ENCODE measurements at places on chromosomes 2 and 18.

GRCh38 chr2:27884601-27885000, 5.6 kb downstream of the RBKS start:
- H3K27ac ChIP-seq: no peak overlapping the region
- no peak overlapping the region for H3K4me3 ChIP-seq
- DNase-seq: no peak
- peaks cover 15% of the 10 kb centered on the region for H3K4me1 ChIP-seq
- no peaks in the 10 kb centered on the region for H3K36me3 ChIP-seq

DNA sequence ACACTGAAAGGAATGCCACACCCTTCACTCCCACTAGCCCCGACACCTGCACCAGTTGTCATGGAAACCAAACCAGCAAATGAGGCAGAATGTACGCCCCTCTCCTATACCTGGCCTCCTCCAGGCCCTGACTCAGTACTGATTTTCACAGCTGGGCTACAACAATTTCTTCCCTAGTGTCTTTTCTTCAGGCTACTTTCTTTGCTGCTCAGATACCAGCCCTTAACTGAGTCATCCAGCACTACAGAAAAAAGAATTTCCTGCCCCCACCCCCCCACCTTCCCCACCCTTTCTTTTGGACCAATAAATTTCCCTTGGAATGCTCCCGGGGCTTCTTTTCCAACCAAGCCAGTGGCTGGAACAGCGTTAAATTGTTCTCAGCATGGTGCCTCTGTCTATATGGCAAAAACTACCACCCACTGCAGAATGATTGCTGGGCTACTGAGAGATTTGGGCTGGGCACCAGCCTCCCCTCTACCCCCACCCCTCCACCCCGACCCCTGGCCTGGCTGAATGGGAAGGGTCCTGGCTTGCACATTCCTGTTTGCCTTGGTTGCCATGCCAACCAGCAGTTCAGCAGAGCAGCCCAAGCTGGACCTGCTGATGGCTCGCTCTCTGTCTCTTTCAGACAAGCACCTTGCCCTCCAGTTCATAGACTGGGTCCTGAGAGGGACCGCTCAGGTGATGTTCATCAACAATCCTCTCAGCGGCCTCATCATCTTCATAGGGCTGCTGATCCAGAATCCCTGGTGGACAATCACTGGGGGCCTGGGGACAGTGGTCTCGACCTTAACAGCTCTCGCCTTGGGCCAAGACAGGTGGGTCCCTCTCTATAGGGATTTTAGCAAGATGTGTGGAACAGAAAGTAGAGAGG, 11.3 kb downstream of the SLC14A2 start:
- DNase-seq: no peak
- H3K27ac ChIP-seq: no peak overlapping the region
- no peaks in the 10 kb centered on the region for H3K36me3 ChIP-seq
- no peak overlapping the region for H3K4me3 ChIP-seq
- no peaks in the 10 kb centered on the region for H3K27me3 ChIP-seq

DNA sequence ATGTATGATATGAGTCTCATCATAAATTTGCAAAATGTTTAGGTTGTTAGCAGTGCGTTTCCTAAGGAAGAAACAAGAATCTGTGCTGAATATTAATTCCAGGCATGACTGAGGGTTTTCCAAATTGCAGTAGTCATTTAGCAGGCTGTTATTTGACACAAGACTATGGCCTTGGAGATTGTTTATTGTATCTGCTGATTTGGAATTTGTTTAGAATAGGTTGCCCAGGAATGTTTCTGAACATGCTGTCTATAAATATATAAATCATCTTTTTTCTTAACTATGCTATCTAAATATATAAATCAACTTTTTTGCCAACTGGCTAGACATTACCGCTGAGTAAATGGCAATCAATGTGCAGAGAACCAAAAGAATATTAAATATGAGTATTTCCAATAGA, 90.9 kb downstream of the DOK6 start:
- H3K4me1 ChIP-seq: no peaks in the 10 kb centered on the region
- H3K4me3 ChIP-seq: no peak overlapping the region
- no peak for DNase-seq
- no peaks in the 10 kb centered on the region for H3K36me3 ChIP-seq

- H3K27ac ChIP-seq: peak overlapping the region; percentile 11
- peak overlapping the region; percentile 93 for H3K4me3 ChIP-seq
Observed at GRCh38 chr18:76819411-76820136, 2.8 kb upstream of the ZNF236 start.

GRCh38 chr18:76518860-76519538, 24.0 kb upstream of the ZNF516 start:
- no peaks in the 10 kb centered on the region for H3K36me3 ChIP-seq
- DNase-seq: no peak
- peaks cover 10% of the 10 kb centered on the region for H3K4me1 ChIP-seq
- peaks cover 44% of the 10 kb centered on the region for H3K27me3 ChIP-seq
- H3K27ac ChIP-seq: no peak overlapping the region
- H3K4me3 ChIP-seq: peak overlapping the region; percentile 77

DNA sequence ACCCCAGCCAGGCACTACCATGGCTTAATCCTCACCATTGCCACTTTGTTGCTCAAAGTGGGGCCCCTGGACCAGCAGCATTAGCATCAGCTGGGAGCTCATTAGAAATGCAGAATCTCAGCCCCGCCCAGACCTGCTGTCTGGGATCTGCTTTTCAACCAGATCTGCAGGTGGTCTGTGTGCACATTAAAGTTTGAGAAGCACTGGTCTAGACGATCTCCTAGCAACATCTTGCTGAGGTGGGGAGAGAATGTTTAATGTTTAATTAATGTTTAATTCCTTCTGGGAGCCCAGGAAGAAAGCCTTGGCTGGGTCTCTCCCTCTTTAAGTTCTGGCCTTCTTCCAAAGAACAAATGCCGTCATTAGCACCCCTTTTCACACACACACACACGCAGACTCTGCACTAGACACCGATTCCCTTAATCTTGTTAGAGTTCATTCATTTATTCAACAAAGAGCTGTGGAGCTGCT, 53.7 kb downstream of the EDAR start:
- no peaks in the 10 kb centered on the region for H3K27me3 ChIP-seq
- no peak for DNase-seq
- H3K27ac ChIP-seq: peak overlapping the region; percentile 53
- peaks cover 1% of the 10 kb centered on the region for H3K36me3 ChIP-seq

All from naive thymus-derived CD8-positive, alpha-beta T cell (primary cell).